ENCODE measurements at places on chromosomes 4 and X. TPM values are rescaled to one million over a fixed set of nuclear protein-coding genes. Genes with fewer than 3 reads are reported as not detected.

DNA sequence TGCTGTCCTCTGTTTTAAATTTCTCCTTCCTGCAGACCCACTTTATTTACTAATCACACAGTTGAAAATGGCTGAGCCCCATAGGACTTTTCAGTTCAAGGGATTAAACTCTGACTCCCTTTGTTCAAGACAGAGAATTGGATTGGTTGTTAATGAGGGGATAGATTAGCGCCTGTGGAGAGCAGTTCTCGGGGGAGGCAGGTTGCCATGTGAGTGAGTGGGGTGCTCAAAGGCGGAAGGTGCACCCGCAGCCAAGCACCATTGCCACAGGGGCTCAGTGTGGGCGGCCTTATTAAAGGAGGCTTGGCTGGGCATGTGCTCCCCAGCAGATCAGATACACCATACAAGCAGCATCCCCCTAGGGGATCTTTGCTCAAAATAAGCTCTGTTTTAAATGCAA, 7.9 kb upstream of the CBR4 start:
- no peak for DNase-seq

DNA sequence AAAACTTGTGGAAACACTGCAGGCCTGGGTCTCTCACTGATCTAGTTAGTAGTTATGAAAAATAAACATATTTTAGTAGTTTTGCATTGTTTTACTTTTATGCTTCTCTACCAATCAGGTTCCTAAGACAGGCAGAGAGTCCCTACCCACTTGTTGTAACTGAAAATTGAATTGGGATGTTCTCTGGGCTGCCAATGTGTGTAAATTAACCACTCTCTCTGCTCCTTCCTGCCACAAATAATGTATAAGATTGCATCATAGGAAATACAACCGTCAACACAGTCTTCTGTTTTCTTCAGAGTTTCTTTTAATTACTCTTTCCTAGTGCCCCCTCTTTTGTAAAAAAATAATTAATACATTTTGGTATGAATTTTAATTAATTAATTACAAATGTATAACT, 677.3 kb downstream of the FSTL5 start:
- DNase-seq = no peak

Gene SPINK2
- 34.9 TPM for total RNA-seq

GRCh38 chr4:153521999-153522801, 56.0 kb downstream of the TMEM131L start:
- peak; percentile 55 for DNase-seq

DNA sequence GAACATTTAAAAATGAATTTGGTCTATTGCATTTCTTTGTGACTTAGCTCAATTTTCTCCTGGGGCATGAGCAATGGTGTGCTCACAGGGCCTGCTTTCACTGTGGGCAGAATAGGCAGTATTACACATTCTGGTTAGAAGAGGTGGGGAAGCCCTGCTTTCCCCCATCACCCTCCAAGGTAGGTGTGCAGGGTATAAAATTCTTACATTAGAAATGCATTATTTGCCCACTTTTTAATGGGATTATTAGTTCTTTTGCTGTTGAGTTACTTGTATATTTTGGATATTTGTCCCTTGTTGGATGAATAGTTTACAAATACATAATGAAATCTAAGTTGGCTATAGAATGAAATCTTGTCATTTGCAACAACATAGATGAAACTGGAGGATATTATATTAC, 8.3 kb upstream of the STBD1 start:
- no peak for DNase-seq

DNA sequence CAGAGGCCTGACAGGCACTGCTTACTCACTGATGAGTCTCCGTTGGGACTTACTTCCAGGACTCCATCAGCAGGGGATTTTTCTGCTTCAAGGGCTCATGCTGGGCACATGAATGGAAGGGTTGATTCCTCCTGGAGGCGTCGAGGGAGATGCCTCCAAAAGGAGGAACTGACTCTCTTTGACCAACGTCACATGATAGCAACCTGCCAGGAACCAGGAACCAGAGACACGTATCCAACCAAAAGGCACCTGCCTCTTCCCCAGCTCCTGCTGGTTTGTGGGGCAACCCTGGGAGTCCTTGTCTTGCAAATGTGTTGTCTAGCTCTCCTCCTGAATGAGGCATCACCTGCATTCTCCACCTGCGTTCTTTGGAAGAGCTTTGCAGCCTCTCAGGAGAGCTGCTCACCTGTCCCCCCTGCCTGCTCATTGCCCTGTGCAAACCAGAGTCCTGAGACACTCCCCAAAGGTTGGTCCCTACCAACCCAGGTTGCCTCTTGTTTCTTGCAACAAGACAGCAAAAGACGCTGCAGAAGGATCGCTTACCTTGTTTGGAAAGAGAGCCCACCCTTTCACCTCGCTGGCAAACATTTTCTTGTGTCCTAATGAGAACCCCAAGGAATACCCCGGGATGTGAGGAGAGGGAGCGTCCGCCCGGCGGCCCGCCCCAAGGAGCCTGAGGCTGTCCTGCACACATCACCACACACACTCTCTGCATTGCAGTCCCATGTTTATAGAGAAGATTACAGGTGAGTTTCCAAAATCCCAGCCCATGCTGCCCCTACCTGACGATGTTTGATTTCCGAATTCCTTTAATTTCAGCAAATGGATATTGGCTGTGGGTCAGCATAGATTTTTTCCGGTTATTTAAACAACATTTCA, 30.5 kb upstream of the SHOX start:
- peak; percentile 14 for DNase-seq

Gene MAGEA1
- total RNA-seq = not detected

- no peak for DNase-seq
Measured at GRCh38 chr4:27490315-27490714, 629.7 kb downstream of the STIM2 start.

DNA sequence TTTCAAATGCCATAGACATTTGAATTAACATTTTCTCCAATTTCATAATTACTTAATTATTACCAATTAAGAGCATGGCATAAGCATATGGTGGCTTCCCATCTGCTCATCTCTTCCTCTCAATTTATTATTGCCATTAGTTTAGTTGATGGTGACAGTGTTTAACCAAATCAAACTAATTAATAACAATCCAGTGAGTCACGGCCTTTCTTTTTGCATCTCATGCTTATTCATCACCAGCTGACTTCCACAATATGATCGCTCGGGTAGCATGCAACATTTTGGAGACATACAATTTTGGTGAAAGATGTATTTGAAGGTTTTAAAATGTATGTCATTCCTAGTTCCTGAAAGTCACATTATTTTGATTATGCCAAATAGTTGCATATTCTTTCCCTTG, 172.8 kb upstream of the TACR3 start:
- DNase-seq = no peak

Gene CLTRN
- 1.1 TPM for total RNA-seq

- DNase-seq = no peak
Measured at GRCh38 chr4:4881432-4881831, 22.0 kb downstream of the MSX1 start.

DNA sequence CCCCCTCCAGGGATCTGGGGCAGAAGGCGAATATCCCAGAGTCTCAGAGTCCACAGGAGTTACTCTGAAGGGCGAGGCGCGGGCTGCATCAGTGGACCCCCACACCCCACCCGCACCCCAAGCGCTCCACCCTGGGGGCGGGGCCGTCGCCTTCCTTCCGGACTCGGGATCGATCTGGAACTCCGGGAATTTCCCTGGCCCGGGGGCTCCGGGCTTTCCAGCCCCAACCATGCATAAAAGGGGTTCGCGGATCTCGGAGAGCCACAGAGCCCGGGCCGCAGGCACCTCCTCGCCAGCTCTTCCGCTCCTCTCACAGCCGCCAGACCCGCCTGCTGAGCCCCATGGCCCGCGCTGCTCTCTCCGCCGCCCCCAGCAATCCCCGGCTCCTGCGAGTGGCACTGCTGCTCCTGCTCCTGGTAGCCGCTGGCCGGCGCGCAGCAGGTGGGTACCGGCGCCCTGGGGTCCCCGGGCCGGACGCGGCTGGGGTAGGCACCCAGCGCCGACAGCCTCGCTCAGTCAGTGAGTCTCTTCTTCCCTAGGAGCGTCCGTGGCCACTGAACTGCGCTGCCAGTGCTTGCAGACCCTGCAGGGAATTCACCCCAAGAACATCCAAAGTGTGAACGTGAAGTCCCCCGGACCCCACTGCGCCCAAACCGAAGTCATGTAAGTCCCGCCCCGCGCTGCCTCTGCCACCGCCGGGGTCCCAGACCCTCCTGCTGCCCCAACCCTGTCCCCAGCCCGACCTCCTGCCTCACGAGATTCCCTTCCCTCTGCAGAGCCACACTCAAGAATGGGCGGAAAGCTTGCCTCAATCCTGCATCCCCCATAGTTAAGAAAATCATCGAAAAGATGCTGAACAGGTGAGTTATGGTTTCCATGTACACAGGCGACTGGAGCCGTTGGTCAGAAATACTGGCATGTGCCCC, at the start of gene CXCL1:
Gene CXCL1 (plus strand): TSS at position 264 of the 926 bp plus-strand sequence. CDS start 78 bp downstream, at position 342.
- no peak for DNase-seq

- no peak for DNase-seq
Measured at GRCh38 chr4:14157262-14157661, 529.7 kb upstream of the BOD1L1 start.

DNA sequence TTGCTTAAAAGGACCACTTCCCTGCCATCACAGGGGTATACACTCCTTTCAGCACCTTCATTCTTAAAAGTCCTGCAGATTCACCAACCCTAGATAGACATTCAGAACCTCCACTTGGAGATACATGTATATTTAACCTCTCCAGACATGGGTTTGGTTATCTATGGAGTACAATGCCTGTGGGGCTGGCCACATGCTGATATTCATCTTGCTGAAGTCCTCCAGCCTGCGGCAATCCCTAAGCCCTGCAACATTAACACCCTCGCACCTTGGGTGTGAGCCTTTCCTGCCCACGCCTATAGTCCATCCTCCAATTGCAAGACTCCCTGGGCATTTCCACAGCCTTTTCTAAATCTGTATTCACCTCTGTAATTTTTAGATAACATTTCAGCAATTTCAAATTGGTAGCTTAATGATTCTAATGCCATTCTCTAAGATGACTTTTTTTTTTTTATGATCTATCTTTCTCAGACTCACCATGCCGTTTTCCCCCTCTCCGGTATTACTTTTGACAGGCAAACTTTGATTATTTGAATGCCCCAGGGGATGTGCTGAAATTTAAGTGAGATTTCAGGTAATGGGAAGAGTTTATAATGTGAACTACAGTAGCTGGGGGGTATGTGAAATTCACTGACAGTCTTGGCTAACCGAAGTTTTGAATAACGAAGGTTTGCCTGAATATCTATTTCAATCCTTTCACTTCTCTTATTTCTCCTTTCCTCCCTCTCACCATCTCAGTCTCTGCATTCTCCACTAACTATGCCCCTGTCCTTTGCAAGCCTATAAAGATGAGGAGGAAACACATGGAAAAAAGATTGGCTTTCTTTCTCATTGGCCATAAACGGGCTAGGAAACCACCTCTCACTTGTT, 24.1 kb downstream of the CCDC149 start:
- no peak for DNase-seq

DNA sequence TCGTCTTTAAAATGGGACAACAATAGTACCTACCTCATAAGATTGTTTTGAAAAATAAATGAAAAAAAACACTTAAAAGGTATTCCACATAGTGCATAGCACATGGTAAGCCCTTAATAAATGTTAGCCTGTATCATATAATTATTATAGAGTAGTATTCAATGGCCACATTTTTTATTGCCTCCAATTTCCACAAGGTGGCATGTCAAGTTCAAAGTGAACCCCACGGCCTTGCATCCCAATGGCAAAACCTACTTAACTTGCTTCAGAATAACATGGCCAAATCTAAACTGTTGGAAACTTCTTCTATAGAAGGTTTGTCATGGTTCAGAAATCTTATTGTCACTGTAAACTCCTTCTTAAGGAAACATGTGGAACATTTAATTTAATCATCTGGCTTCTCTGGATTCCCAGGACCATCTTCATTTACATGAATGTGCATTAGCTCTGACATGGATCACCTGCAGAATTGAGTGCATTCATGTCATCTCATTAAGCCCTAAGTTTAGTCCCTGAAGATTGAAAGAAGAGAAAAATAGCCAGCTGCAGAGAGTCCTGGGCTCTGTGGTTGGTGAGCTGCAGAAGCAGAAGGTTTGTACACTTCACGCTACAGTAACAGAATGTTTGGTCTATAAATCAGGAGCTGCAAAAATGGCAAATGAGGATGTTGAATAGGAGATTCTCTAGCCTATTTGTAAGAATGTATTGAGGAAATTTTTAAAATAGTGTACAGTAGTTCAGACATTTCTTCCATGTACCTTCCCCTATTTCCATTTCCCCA, 61.0 kb downstream of the ANXA3 start:
- DNase-seq = no peak

GRCh38 chrX:154751669-154752271, 893 bp upstream of the GAB3 start:
- no peak for DNase-seq

GRCh38 chr4:18100657-18101056, 79.1 kb upstream of the LCORL start:
- no peak for DNase-seq

DNA sequence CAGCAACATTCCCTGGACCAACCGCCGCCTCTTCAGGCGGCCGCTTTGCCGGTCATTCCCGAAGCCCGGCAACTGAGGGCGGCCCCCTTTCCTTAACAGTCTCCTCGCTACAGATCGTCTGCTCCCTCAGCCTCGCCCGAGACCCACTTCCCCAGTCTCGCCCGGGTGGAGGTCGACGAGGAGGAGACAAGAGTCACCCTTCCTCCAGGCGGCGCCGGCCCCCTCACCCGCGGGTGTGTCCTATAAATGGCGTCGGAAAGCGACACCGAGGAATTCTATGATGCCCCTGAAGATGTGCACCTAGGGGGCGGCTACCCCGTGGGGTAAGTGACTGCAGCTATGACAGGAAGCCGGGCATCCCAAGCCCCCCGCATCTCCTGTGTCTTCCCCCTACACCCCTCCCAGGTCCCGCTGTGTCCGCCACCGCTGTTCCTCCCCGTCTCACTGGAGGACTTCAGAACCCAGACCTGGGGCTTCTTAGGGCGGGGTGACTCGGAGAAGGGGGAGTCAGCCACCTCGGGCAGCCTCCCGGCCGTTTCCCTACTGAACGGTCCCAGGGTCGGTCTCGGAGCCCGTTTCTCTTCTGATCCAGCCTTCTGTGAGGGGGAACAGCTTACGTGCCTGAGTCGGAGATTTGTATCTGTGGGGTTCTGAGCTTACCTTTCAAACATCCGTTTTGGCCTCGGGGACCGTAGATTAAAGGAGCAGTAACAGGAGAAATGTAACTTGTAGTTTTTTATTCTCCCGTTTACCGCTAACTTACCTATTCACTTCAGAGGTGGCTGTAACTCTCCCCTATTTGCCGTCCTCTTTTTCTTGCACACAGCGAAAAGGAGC, 570 bp downstream of the WDR44 start:
- peak; percentile 72 for DNase-seq

Gene HSFX2
- total RNA-seq = 2.1 TPM

Gene GPR143
- total RNA-seq = not detected

DNA sequence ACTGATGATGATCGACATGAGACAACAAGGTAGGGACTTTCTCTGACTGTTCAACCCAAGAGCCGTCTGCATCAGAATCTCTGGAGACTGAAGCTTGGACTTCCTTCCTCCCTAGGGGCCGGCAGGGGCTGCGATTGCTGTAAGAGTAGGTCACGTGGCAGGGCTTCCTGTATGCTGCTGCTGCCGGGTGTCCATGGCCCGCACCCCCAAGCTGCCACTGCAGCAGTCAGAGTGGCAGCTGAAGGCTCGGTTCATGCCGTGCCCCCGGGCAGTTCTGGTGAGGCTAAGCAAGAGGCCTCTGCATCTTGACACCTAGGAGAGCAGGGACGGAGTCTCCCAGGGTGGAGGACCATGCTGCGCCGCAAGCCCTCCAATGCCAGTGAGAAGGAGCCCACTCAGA, at the start of gene SASH3:
Gene SASH3 (plus strand): TSS at position 203 of the 400 bp plus-strand sequence. CDS start 149 bp downstream, at position 352.
- DNase-seq = peak; percentile 69
